ENCODE measurements at places on chromosomes 3 and 15.

DNA sequence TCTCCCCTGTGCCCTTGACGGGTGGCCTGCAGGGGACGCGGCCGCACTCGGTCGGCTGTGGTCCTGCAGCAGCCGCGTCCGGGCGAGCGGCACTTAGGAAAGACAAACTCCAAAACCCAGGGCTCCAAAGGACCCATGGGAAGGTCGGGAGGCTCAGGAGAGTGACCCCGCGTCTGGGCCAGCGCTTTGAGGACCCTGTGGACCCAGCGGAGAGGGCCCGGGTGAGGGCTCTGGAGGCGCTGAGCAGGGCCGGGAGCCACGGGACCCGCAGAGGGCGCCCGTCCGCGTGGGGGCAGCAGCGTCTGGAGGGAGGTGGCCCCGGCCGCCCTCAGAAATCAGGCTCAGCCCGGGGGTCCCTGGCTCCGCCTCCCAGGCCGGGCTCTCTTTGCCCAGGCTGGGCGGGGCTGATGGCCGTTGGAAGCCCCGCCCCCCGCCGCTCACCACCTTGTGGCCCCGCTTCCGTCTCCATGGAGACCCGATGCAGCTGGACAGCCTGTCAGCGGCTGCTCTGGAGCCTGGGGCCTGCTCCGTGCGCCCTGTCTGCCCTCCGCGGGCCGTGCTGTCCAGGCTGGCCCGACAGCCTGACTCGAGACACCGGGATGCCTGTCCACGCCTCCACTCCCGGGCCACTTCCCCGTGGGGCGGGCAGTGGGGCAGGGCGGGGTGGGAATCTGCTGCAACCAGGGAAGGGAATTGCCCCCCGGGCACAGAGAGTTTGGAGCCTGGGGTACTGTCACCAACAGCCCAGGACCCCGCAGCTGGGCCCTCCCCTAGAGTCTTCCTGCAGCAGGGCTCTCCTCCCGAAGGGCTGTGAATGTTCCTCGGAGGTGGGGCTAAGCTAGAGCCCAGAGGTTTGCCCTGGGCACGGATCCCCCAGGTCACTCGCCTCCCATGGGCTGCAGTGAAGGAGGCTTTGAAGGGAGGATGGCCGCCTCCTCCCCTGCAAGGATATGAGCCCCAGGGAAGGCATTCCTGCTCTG, 34.8 kb upstream of the RPL32 start:
- peak; percentile 21 for DNase-seq

DNA sequence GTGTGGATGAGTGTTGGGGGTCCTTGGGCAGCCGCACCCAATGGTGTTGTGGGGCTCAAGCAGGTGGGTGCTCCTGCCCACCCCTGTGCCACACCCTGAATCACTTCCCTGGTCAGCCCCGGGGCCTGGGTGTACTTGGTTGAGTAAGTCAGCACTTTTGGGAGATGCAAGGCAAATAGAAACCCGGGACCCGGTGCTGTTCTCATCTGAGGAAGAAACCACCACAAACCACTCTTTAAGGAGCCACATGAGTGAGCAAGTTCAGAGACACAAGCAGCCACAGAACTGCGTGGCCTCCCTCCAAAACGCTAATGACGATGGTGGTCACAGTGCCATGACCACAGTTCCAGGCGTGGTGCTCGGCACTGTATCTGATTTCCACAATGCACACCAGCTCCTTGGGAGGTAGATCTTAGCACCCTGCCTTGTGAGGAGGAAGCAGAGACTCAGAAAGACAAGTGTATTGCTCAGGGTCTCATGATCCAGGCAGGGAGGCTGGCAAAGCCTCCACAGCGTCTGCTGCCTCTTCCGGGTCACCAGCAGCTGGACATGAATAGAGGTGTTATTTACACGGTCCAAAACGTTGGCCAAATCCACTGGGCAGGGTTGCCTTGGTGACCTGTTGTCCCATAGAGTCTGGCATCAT, 118.2 kb upstream of the ALDH1A3 start:
- DNase-seq: no peak

GRCh38 chr3:179068779-179069530, 2.7 kb downstream of the ZMAT3 start:
- peak; percentile 33 for DNase-seq

- DNase-seq: no peak
Measured at GRCh38 chr15:89783861-89784685, 7.9 kb downstream of the MESP2 start.

- no peak for DNase-seq
Measured at GRCh38 chr3:38297947-38298711, 16.0 kb downstream of the SLC22A14 start.

- no peak for DNase-seq
Measured at GRCh38 chr3:171168086-171168485, 141.6 kb upstream of the SLC2A2 start.

DNA sequence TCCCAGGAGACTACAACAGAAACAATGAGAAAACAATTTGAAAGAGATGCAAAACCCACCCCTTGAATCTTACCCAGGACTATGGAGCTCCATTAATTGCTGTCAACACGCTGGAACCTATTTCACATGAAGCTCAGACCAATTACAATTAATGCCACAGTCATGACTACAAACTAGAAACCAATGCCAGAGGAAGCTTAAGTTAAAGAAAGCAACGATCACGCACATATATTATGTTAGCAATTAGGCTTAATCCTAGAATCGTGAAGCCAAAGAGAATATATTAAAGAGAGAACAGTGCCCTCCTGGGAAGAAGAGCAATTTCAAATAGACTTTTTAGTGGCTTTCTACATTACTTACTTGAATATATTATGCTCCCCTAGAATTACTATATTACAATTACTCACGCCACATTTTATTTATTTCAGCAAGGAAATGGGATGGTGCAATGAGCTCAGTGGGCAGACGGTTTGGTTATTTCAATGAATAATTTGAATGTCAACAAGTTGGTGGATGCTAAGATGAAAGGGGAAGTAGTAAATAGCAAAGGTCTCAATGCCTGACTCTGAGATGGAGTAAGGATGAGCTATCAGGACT, 125.5 kb downstream of the GREM1 start:
- peak; percentile 82 for DNase-seq

Measured in suppressor macrophage treated with lipopolysaccharide for 4 hours (primary cell).